ENCODE measurements at places on chromosomes 5 and 9.

DNA sequence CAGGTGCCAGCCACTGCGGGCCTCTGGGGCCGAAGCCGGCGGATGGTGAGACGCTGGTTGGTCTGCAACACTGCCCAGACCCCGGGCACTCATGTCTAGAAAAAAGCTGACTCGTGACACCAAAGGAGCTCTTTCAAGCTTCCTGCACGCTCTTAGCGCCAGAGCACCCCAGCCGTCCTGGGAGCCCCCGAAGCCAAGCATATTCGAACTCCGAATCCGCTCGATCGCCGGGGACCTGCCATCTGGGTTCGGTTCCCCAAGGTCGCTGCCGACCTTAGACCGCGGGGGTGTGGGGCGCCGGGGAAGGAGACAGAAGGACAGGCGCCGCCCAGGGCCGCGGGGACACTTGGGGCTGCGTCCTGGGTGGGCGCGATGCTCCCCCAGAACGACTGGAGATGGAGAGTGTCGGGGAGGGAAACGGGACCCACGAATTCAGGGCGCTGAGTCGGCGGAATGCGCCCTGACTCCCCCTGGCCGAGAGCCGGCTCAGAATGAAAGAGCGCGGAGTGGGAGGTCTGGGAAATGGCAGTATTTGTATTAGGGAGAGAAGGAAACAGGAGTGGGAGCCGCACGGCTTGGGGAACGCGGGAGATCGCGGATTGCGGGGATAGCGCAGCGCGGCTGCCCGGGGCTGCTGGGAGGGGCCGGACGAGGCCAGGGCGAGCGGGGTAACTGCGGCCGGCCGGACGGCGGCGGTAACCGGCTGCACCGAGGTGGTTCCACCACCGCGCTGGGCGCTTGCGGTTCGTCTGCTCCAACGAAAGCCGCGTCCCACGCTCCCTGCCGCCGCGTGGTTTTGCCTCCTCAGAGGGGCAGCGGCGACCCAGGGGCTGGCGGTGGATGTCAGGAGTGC, 20.1 kb upstream of the MARCHF6 start:
- DNase-seq: no peak

GRCh38 chr9:34507966-34508365, 14.8 kb downstream of the ENHO start:
- DNase-seq: no peak

DNA sequence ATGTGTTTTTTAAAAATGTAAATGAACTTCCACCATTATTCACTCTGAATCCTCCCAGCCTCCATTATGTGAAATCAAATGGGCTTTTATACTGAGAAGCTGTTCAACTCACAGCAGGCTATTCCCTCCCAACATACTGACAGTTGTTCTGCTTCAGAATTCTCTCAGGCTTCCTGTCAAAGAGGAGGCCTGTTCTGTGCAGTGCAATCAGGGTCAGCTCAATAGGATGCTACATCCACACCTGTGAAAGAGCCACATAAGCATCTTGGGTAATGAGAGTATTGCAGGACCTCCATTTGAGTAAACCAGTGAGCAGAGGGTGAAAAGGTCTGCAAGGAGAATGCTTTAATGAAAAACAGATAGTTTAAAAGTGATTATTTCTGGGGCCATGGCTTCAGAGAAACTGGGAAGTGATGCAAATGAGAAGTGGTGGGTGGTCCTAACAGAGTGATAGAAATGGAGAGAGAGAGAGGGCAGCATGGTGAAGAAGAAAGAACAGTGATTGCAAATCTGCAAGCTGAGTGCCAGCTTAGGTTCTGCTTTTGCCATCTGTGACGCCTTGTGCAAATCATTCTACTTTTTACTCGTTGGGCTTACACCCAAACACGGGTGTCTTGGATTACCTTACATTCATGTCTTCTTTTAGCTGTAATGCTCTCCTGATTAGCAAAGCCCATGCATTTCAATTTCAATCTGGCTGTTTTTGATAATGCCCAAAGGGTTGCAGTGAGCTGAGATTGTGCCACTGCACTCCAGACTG, 202.5 kb upstream of the NMUR2 start:
- no peak for DNase-seq

DNA sequence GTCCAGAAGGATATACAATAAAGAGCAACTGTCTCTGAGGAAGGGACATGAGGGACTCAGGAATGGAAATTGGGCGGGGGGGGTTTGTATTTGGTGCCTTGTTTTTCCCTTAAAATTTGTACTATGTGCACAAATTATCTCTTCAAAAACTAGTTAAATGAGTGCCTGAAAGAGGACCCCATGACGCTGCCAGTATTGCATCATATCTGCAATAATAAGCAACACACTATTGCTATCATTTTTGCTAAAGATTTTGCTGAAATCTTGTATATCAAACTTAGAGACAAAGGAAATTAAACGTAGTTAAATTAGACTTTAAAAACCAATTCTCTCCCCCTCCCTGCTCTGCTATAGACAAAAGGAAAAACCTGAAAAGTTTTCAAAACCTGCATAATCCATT, 89.7 kb upstream of the SLC30A5 start:
- DNase-seq: no peak

GRCh38 chr5:3381206-3381825, 214.3 kb upstream of the IRX1 start:
- no peak for DNase-seq

GRCh38 chr9:133581011-133581410, 28.2 kb downstream of the FAM163B start:
- DNase-seq: no peak

DNA sequence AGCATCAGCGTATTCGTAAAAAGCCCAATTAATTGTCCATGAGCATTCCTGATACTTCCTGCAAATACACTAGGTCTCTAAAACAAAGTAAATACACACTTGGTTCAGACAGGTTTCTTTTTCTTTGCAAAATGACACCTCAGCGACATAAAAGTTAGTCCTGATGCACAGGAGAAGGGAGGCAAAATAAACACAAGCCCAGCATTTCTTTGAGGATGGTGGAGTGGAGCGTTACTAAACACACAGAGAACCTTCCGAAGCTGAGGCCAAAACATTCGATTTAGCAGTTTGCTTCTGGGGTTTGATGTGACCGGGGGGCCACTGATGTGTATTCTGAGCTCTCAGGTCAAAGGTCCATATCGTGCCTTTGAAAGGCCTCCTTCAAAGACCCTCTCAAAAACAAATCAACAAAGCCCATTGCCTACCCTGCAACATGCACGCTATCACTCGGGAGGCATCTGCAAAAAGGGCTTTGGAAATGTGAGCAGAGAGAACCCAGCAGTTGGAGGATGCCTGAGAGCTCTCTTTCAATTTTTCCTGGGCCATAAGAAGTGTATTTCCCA, 268.4 kb upstream of the PANK3 start:
- no peak for DNase-seq
